ENCODE measurements at places on chromosomes 4 and X.

DNA sequence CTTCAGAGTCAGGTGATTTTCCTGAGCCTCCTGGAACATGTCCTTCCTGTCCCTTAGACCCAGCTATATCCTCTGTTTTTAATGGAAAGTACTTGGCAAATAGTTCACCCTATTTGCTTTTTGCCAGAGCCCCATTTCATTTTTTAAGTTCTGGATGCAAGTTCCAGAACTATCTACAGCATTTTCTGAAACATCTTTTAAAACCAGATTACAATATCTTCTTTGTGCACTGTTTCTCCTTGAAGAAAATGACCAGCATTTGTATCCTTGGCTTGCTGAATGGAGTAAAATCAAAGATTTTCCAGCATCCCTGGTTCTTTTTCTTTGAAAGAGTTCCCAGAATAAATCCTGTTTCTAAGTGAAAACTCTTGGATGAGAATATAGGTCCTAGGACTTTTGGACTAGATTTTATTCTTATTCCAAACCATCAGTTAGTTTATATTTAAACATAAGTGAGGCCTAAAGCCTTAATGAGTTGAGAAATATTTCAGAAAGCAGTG is 224.3 kb downstream of the ANK2 start:
- no peak for DNase-seq

- DNase-seq, result no peak
Measured at GRCh38 chr4:119321921-119322687, at the start of gene FABP2. TSS of gene FABP2 (minus strand) at chr4:119322138. CDS start at chr4:119322102, 36 bp downstream.

- DNase-seq, result peak; percentile 2
Measured at GRCh38 chr4:16082041-16082425, 1.8 kb downstream of the PROM1 start.

DNA sequence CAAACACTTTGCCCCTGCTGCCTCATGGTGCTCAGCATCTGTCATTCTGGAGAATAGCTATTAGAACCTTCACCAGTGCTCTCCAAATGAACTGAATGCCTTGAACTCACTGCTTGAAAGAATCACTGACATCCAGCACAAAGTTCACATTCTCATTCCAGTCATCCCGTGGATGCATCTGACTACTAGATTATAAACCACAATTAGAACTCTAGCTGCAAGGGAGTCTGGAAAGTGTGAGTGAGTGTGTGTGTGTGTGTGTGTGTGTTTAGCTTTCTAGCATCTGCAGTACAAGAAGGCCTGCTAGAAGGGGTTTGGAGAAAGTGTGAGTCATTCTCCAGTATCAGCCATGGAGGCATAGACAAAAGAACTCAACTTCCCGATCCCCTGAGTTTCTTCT is 71.3 kb upstream of the DYNLT3 start:
- no peak for DNase-seq

- no peak for DNase-seq
Measured at GRCh38 chr4:25065932-25066590, 35.3 kb upstream of the LGI2 start.

- no peak for DNase-seq
Measured at GRCh38 chrX:107701493-107702121, 73.3 kb downstream of the PRPS1 start.

DNA sequence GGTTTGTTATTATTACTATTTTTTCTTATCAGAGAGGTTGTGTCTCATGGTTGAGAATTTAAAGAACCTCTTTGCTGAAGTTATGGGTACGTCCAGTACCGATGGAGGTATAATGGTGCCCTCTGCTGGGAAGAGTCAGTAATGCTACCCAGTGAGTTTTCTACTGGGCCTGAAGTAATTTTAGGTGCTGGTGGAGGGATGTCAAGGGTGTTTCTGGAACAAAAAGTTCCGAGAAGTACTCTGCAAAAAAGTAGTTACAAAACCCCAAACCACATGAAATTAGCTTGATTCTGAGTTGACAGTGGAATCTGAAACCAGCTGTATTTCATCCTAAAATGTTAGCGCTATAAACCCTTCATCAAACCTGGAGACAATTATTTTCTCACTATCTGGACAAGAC is 102.5 kb upstream of the MID1 start:
- peak; percentile 22 for DNase-seq

DNA sequence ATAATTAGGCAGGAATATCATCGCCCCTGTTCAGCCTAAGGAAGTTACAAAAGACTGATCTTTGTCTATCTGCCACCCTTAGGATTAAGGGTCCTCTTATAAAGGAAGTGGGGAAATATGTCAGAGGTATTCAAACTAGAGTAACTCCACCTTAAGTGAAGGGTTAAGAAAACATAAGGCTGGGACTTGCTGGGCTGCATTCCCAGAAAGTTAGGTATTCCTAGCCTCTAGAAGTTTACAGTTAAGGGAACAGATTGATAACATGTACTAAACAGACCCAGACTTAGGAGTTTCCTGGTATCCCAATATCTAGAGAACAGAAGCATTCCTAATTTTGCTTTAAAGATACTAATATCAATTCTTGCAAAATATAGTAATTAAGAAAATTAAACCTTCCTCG is 6.0 kb downstream of the CXCL2 start:
- no peak for DNase-seq

- DNase-seq, result no peak
Measured at GRCh38 chr4:15873117-15873516, 65.4 kb downstream of the FGFBP1 start.

DNA sequence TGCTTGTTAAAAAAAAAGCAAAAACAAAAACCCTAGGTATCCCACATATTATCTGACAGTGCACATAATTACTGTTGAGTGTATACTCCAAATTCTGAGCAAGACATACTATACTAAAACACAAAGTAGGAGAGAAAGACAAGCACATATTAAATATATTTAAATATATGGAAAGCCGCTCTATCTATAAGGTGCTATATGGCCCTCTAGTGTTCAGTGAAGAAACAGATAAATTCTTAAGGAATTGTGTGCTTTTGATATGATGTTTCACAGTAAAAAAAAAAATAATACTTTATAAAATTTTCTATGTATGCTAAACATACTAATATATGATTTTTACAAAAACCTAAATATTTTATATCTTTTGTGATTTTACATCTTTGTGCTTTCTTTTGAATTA is 137.8 kb downstream of the FBXW7 start:
- peak; percentile 12 for DNase-seq

GRCh38 chr4:68372588-68372987 is 22.7 kb upstream of the YTHDC1 start:
- no peak for DNase-seq

DNA sequence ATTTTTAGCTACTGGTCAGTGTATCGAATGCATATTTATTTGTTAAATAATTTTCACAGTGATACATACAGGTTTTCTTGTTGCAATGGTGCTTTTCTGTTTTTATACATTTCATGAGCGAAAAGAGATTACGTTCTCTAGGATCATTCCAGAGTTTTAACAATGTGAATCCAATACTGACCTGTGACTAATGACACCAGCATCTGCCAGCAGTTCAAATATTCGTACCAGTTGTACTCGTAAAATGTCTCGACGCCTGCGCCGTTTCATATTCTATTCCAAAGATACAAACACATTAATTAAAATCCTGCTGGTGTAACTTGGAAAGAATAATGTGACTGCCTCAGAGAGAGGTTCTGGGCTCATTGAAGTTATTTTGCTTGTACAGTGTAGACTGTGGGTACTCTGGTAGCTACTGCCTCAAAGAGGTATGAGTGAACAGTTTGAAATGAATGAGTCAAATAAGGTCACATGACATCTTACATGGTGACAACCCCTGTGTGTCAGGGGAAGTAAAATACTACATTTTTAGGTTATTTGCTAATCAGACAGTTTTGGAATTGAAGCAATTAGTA is 80.7 kb downstream of the ZAR1 start:
- no peak for DNase-seq

DNA sequence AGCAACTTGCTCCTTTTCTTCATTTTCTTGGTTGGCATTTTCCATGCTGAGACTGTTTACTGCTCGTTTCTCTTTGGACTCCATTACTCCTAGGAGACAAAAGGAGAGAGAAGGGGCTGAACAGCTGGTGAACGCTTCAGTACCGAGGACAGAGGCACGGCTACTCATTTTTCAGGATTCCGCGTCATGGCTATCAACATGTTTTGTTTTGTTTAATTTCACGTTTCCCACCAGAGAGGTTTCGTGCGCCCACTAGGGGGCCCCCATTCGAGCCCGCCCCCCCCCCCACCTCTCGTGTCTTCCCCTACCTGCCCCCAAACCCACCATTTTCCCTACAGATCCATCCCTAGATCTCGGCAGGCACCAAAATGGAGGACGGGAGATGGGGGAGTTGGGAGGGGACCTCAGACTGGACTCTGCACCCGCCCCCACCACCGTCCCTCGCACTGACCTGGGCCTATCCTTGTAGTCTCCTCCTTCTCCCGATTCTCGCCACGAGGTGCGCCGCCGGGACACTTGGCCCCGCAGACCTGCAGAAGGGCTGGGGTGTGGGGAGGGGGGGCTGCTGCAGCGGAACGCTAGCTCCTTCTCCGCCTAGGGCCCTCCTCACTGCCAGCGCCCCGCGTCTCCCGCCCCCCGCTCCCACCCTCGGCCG is 653 bp downstream of the BEX1 start:
- peak; percentile 69 for DNase-seq

- no peak for DNase-seq
Measured at GRCh38 chr4:39812500-39812899, 114.6 kb downstream of the UBE2K start.

DNA sequence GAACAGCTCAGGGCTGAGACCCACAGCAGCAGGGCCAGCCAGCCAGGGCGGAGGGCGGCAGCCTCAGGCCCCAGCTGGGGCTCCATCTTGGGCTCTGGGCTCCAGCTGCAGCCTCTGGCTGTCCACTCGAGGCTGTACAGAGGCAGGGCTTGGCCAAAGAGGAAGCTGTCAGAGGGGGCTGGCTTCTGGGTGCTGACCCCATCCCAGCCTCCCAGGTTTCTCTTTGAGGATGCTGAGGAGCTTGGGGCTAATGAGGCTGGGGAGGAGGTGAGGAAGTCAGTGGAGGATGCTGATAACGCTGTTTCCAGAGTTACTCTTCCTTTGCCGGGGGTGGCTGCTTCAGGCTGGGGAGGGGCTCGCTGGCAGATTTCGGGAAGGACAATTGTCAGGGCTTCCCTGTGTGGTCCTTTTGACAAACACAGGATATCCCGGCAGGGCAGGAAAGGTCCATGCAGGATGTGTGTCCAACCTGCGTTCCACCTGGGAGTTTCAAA is at the start of gene DIPK2B:
DIPK2B (minus strand) TSS at position 136 of the 494 bp plus-strand sequence; CDS start at position 86, 50 bp downstream.
- no peak for DNase-seq

GRCh38 chr4:183082053-183082452 is 17.0 kb upstream of the WWC2 start:
- no peak for DNase-seq

DNA sequence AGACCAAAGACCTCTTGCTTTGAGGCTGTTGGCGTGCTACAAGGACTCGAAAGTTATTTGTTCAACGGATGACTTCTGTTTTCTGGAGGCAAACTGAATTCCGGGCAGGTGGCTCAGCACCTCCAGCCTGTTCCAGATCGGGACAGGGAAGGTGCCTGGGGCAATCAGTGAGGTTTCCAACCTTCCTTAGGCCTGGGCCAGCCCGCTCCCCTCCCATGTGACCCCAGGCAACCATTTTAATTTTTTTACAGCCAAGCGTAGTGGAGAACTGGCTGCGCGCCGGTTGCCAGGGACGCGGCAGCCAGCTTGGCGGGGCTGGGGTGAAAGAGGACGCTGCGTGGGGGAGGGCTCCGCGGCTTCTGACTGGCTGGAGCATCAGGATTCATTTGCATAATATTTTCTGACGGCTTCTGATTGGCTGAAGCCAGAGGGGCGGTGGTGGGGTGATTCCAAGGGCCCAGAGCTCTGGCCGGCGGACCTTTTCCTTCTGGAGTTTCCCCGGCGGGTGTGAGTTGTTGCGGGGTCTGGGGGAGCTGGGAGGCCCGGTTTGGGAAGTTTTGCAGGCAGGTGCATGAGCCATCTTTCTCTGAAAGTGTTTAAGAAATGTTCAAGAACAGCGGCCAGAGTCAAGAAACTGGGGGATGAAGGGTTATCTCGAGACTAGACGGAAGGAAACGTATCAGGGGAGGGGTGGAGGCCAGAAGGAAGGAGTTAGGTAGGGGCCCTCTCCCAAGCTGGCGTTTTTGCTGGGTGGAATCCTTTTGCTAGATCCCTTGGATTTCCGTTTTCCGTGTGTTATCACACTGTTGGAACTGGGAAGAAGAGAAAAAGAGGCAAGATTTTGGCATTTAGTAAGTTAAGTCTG is at the start of gene MID1IP1:
MID1IP1 (plus strand) TSS at position 479 of the 865 bp plus-strand sequence. CDS start 3,488 bp downstream, outside the sequence.
- DNase-seq, result peak; percentile 81

DNA sequence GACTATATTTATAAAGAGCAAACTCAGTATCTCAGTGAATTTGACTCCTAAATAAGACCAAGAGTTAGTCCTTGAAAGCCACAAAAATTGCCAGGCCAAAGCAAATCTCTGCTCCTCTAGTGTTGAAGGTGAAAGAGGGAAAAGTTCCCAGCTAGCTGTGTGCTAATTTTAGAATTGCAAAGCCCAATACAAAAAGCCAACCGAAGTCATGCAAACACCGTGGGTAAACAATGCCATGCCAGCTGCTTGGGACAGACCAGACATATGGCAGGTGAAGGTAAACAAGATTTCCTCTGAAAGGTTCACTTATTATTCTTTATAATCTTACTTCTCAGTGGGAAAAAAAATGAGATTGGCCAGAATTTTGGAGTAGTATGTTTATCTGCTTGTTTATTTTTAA is 80.5 kb upstream of the LNX1 start:
- DNase-seq, result peak; percentile 88

DNA sequence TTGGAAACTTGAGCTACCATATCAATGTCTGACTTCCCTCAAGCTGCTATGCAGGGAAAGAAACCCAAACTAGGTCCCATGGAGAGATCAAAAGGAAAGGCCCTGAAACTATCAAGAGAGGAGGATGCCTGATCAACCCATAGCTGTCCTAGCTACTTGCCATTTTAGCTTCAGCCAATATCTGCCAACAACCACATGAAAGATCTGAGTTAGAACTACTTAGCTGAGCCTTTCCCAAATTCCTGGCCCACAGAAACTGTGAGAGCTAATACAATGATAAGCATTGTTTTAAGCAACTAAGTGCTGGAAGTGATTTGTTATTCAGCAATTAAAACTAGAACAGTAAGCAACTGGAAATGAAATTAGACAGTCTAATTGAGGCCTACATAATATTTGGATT is 6.3 kb upstream of the ARHGEF38 start:
- DNase-seq, result no peak

DNA sequence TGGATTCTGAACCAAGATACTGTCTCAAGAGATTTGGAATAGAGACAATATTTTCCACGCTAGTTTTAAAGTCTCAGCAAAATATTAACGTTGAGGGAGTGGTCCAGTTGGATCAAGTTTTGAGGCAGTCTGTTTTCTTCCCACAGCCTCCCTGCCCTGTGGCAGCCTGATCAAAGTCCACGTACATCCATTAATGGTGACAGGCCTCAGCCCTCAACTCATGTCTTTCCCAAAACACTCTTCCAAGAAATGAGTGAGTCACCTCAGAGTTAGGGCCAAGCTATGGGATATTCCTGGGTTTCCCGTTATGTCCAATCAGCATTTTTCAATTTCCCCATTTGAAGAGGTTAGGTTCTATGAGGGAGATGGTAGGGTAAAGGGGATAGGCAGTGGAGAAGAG is 28.5 kb downstream of the EGFL6 start:
- no peak for DNase-seq

- DNase-seq, result no peak
Measured at GRCh38 chr4:151228189-151229119, 48.5 kb upstream of the PRSS48 start.
